Activated naive CD4-positive, alpha-beta T cell treated with anti-CD3 and anti-CD28 coated beads, Interleukin-2, amount 50 U/mL, for 16 hours (primary cell): ENCODE measurements at places on chromosomes 6 and 20.

- DNase-seq = no peak
Observed at GRCh38 chr20:50372770-50373088, 137.5 kb upstream of the PTPN1 start.

GRCh38 chr20:50141811-50142561, 11.5 kb downstream of the PEDS1 start:
- no peak for DNase-seq

GRCh38 chr6:3276174-3277167, 17.7 kb downstream of the PSMG4 start:
- DNase-seq = no peak

DNA sequence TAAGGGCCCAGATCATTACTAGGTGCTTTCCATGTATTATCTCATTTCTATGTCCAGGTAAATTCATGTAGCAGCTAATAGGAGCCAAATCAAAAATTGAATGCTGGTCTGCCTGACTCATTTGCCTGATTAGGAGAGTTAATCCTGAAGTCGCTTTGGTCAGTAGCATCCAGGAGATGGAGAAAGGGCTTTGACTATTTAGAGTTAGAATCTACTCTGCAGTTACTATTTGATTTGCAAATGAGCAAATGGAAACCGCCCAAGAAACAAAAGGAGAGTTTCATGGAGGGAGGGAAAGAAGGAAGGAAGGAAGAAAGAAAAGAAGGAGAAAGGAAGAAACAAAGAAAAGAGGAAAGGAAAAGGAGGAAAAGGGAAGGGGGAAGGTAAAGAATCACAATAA, 539.6 kb upstream of the MMS22L start:
- no peak for DNase-seq

- DNase-seq = no peak
Observed at GRCh38 chr6:12381587-12381986, 91.4 kb downstream of the EDN1 start.

DNA sequence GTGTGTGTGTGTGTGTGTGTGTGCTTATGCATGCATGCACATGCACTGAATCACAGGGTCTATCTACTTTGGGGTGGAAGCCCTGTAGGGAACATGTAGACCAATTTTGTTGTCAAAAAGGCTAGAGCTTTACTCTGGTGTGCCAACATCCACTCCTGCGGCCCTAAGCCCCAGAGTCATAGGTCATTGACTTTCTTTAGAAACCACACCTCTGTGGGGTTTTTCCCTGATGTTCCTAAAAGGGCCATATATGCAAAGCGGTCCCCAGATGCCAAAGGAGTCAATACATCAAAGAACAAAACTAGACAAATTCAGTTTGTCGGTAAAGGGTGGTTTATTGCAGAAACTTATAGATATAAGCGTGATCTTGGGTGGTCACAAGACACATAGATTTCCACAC, 29.8 kb upstream of the SLC2A12 start:
- DNase-seq = no peak

GRCh38 chr6:163679753-163680152, 265.2 kb downstream of the QKI start:
- DNase-seq = no peak

- DNase-seq = no peak
Observed at GRCh38 chr20:57786304-57786932, 76.6 kb upstream of the PMEPA1 start.

DNA sequence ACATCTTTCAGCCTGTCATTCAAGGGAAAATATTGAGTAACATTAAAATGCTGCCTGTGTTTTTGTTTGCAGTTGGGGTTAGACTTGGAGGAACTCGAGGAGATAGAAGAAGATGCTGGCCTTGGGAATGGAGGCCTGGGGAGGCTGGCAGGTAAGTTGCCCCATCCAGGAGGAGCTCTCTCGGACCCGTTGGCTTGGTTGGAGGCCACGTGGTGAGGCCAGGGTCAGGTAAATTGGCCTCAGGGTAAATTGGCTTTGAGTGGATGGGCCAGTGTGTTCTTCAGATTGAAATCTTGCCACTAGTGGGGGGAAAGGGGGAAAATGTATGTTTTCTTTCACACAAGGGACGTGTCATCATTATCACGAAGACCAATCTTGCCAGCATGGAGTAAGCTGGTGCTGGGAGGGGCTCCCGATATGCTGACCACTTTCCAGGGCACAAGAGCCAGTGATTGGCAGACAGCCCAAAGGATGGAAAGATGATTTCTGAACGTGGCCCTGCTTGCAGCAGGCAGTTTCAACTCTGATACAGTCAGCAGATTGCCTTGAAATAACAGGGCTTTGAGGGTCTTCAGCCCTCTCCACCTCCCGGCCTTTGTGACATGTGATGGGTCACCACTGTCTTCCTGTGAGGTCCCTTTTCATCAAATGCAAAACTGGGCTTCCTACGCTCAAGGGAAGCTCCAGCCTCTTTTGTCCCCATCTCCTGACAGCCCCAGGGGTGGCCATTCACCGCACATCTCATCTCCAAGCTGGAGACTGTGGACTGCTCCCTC, 21.4 kb downstream of the PYGB start:
- DNase-seq = no peak

- DNase-seq = no peak
Observed at GRCh38 chr6:48177786-48178185, 66.8 kb upstream of the PTCHD4 start.

DNA sequence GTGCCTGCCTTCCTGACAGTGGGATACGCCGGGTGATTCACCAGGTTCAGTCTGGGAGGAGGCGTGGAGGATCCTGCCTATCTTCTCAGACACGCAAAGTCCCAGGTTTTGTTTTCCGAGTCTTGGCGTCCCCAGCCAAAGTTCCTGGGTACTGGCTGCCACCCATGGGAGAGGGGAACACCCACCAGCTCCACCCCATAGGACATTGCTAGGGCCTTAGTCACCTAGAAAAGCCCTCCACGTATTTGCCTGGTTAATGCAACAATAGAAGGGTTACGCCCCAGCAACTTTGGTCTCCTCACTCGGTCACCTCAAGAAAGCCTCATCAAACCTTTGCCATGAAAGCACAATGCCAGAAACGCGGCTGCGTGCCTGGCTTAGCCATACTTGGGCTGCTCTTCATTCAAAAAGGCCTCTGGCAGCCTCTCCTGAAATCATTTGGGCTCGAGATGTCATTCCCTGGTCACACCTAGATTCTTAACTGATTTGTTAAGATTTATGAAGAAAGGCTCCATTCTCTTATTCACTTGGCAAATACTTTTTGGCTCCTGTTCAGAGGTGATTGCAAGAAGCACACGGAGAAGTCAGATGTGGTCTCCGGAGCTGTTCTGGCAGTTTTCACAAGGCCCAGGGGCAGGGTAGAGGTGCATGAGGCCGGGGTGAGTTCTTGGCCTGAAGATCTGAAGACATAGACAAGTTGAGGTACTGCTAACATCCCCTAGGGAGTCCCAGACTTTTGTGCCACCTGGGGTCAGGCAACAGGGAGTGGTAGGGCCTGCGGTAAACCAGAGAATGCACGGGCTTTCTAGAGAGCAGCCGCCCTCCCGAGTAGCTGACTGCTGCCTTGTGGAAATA, 35.5 kb upstream of the ZNF133 start:
- no peak for DNase-seq

GRCh38 chr20:41030531-41031242, 2.1 kb downstream of the TOP1 start:
- no peak for DNase-seq

- DNase-seq = no peak
Observed at GRCh38 chr6:18165751-18166150, 10.5 kb downstream of the KDM1B start.

DNA sequence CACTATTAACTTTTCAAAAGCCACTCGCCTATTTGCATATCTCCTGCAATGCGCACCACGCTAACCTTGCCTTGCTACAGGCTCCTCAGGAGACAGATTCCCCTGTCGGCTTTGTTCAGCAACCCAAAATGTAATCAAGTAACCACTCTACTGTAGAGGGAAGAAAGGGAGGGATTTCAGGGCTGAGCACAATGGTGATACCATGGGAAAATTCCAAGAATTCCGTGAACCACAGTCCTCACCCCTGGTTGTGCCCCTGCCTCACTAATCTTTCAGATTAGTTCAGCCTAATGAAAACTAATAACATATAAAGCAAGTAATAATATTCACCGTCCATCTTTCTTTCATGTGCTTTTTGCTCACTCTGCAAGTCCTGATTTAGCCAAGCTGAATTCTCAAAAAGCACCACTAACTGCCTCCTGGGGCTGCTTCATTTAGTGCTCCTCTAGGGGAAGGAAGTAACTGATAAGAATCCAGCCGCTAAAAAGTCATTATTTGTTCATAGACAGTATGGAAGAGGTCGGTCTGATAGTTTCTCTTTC, 6.6 kb downstream of the CITED2 start:
- DNase-seq = no peak

- DNase-seq = no peak
Observed at GRCh38 chr6:48889429-48889828, 573.6 kb downstream of the MMUT start.

- DNase-seq = no peak
Observed at GRCh38 chr6:104680539-104680938, 179.2 kb downstream of the HACE1 start.

DNA sequence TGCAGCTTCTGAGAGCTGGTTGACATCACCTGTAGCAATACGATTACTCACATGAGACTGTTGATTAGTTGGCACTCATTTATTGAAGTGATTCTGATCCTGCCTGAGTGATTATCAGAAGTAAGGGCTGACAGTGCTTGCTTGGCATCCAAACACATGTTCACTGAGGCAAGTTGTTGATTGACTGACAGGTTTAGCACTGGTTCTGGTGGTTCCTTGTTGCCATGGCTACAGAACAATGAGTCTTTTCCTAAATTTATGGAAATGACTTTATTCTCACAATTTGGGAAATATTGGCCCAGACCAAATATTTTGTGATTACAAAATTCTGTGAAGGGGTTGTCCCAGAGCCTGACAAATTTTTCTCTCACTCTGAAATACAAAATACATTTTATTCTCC, 146.0 kb upstream of the RAB32 start:
- no peak for DNase-seq

DNA sequence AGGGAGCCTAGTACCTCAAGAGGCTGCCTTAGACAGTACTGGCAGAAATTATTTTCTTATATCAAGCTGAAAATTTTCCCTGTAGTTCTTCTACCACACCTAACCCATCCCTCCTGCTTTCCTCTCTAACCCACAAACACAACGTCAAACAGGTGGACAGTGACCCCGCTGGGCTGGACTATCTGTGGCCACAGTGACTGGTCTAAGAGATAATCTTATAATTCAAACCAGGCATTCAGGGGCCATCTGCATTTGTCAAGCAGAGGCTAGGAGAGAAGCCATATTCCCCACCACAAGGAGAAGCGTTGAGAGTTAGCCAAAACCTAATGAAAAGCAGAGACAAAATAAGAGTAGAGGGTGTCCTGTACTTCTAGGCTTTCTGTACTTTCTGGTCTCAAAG, 8.2 kb downstream of the HDDC2 start:
- no peak for DNase-seq

GRCh38 chr6:3229566-3230178, 2.2 kb upstream of the TUBB2B start:
- peak; percentile 30 for DNase-seq

DNA sequence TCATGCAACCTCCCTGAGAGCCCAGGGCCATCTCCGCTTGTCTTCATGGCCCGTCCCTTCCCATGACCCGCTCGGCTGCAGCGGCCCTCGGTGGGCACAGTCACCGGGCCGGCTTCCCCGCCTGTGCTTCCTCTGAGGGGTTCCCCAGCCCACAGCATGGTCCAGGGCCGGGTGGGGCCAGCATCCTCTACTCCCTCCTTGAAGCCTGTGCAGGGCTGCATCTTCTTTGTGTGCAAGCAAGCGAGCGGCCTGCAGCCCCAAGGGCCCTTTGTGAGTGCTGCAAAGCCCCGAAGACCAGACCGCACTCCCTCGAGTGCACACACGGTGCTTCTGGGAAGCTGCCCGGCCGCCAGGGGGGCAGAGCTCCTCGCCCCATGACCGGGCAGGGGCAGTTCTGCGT, 265.8 kb downstream of the TAF4 start:
- DNase-seq = no peak

DNA sequence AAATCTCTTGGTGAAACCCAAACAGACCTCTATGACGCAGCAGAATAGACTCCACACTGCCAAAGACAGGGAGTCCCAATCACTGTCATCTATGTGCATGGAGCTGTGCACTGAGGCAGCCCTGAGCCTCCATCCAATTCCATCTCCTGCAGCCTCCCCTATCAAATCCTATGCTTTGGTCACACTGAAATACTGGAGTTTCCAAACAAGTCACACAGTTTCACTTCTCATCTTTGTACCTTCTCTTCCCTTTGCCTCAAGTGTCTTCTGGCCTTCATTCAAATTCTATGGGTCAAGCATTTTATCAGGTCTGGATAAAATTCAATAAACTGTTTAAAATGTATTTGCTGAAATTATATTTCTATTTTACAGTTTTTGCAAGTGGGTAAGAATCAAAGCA, 38.5 kb downstream of the FBXL4 start:
- no peak for DNase-seq

DNA sequence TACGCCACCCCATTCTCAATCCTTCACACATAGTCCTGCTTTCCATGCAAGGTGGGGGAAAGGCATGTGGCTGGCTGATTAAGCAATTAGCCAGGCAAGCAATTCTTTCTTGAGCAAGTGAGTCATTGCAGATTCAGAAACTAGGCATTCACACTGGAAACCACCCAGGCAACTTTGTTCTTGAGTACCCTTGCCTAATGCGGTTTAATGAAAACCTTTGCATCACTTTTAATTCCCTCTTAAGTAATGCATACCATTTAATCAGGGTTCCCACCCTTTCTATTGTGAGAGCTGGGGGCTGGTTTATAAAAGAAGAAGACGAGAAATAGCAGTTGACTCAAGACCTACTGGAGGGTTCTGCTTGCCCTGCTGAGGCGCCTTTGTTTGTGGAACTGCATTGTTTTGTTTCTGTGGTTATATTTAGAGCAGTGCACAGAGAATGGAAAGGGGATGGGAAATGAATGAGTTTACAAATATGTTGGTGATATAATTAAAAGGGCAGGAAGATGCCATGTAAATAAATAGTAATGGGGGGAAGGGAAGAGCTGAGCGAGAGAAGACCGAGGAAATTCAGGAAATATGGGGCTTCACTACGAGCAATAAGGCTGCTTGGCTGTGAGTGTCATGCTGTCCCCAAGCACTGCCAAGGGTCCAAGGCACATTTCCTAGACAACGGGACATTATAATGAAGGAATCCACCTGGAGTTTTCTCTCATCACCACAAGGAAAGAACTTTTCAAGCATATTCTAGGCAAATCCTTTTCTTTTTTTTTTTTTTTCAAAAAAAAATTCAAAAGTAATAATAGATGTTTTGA, 48.8 kb upstream of the TSHZ2 start:
- no peak for DNase-seq
